ENCODE measurements at places on chromosomes 5 and 9. TPM values are rescaled to one million over a fixed set of nuclear protein-coding genes. Genes with fewer than 3 reads are reported as not detected.

LOX gene
- polyA plus RNA-seq = 0.96 TPM

AGXT2 gene
- not detected for polyA plus RNA-seq

SLC25A2 gene
- polyA plus RNA-seq = 0.05 TPM

PCDHGB2 gene
- polyA plus RNA-seq = 0.22 TPM

PKD2L2 gene
- 0.09 TPM for polyA plus RNA-seq

C9orf152 gene
- polyA plus RNA-seq = not detected

DPYSL3 gene
- polyA plus RNA-seq = 20.5 TPM

BARHL1 gene
- not detected for polyA plus RNA-seq

DRD1 gene
- polyA plus RNA-seq = 0.05 TPM

ALDH1A1 gene
- 26.2 TPM for polyA plus RNA-seq

FBXO10 gene
- polyA plus RNA-seq = 3.9 TPM

CARD6 gene
- polyA plus RNA-seq = 3.8 TPM
